ENCODE measurements at places on chromosomes 7 and 10. TPM values are rescaled to one million over a fixed set of nuclear protein-coding genes. Genes with fewer than 3 reads are reported as not detected.

DNA sequence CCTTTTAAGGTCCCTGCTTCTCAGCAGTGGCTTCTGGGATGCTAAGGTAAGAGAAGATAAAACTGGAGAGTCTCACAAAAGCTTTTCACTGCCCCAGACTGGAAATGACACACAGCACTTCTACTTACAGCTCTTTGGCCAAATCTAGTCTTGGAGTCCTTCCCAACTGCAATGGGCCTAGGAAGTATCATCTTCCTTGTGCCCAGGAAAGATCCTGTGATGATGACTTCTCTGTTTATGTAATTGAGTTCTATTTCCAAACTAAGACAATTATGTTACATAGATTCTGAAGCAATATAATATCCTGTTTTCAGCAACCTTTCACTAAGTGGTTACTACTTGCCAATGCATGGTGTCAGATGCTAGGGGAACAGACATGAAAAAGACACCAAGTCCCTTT, 234.1 kb downstream of the PTEN start:
- H3K27me3 ChIP-seq: no peaks in the 10 kb centered on the region
- no peaks in the 10 kb centered on the region for H3K4me1 ChIP-seq
- H3K4me3 ChIP-seq: no peak overlapping the region

DNA sequence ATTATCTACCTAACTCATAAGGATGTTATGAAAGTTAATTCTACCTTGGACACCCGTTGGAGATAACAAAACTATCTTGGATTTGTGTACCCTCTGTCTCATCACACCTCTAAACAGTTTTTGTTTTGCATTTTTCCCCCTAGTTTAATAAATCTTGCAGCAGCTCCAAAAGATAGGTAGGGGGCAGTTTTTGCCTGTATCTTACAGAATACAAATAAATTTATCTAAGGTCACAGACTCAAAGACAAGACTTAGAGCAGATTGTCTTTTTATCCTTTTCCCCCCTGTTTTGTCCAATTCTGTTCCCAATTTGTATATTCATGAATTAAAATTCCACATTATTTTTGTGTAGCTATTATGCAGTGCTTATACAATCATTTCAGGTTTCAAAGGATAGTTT, 5.0 kb upstream of the SORCS1 start:
- H3K27me3 ChIP-seq: peaks cover 14% of the 10 kb centered on the region
- peak; percentile 5 for DNase-seq
- H3K27ac ChIP-seq: no peak overlapping the region
- H3K4me3 ChIP-seq: no peak overlapping the region

- H3K27me3 ChIP-seq: no peaks in the 10 kb centered on the region
- no peak overlapping the region for H3K27ac ChIP-seq
- H3K4me1 ChIP-seq: peaks cover 4% of the 10 kb centered on the region
- H3K4me3 ChIP-seq: no peak overlapping the region
These were observed 25.8 kb downstream of the AKR1E2 start for GRCh38 chr10:4851846-4852245.

DNA sequence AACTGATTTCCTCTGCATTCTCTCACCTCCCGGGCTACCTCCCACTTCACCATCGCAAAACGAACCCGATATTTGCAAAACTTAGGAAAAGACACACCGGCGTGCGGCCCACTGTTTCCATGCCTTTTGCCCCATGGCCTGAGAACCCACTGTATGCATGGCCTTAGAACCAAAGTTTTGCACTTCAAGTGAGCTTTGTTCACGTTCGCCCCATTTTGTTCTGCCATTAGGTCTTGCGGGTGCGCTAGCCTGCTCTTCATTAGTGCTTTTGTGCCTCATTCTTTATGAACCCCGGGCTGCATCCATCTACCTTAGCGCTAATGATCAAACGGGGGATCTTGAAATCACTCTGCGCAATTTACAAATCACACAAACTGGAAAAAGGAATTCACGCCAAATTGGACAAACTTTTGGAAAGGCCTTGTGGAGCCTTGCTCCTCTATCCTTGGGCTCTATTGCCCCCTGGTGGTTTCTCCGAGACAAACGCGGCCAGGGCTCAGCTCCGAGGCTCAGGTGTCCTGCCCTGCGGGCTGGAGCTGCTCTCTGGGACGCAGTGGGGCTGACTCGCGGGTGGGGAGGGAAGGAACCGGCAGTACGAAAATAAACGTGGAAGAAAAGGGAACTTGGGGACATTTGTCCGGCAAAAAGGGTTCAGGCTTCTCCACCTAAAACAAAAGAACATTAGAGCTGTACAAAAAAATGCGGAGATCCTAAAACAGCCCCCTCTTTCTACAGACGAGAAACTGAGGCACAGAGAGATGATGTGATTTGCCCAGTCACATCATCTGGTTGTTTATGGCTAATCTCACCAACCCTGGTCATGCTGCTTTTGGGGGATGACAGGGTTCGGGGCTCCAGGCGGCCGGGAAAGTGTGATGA, 300.4 kb upstream of the NFE2L3 start:
- H3K27me3 ChIP-seq: peaks cover 45% of the 10 kb centered on the region
- no peaks in the 10 kb centered on the region for H3K36me3 ChIP-seq
- no peak overlapping the region for H3K27ac ChIP-seq

GRCh38 chr7:136869001-136869961, 829 bp downstream of the CHRM2 start:
- H3K36me3 ChIP-seq: no peaks in the 10 kb centered on the region
- peak overlapping the region; percentile 55 for H3K4me3 ChIP-seq
- no peak overlapping the region for H3K27ac ChIP-seq

- no peak overlapping the region for H3K4me3 ChIP-seq
- no peak overlapping the region for H3K27ac ChIP-seq
- H3K4me1 ChIP-seq: no peaks in the 10 kb centered on the region
- H3K36me3 ChIP-seq: no peaks in the 10 kb centered on the region
- no peak for DNase-seq
- H3K27me3 ChIP-seq: no peaks in the 10 kb centered on the region
These were observed 239.1 kb downstream of the PHF14 start for GRCh38 chr7:11212816-11213215.

DNA sequence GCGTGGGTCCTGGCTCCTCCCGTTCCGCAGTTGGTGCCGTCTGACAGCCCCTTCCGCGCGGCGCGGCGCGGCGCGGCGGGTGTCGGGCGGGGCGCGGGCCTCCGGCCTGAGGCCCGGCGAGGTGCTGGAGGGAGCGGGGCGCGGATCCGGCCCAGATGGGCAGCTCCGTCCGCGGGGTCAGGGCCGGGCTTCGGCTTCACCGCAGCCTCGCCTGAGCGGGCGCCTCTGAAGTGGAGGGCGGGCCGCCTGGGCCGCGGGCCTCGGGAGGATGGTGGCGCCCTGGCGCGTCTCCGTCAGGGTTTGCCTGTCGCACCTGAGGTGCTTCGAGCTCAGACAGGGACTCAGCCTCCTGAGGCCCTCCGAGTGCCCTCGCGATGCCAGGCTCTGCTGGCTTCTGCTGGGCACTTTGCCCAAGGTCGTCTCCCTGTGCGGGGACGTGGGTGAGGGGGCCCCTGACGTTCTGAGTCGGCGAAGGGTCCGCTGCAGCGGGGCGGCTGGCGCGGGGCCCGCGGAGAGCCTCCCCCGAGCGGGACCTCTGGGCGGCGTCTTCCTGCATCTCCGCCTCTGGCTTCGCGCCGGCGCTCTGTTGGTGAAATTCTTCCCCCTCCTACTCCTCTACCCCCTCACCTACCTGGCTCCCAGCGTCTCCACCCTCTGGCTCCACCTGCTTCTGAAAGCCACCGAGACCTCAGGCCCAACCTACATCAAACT, 473 bp downstream of the ADCK2 start:
- no peaks in the 10 kb centered on the region for H3K36me3 ChIP-seq
- H3K27me3 ChIP-seq: peaks cover 29% of the 10 kb centered on the region
- DNase-seq: peak; percentile 57
- H3K4me3 ChIP-seq: peak overlapping the region; percentile 70

GRCh38 chr10:133201948-133202725, 27.9 kb upstream of the UTF1 start:
- no peak overlapping the region for H3K27ac ChIP-seq
- H3K27me3 ChIP-seq: no peaks in the 10 kb centered on the region
- no peak overlapping the region for H3K4me3 ChIP-seq
- no peaks in the 10 kb centered on the region for H3K4me1 ChIP-seq

The FAM25C gene
- total RNA-seq: not detected

The CDC14C gene
- total RNA-seq: 0.54 TPM

The ZNRF2 gene
- 37.7 TPM for total RNA-seq

The SH2D4B gene
- total RNA-seq: 0.11 TPM

The CNOT4 gene
- 19.1 TPM for total RNA-seq

The NUTM2D gene
- 3.4 TPM for total RNA-seq

Data from neural progenitor cell (in vitro differentiated cells).